ENCODE measurements at places on chromosomes 12 and 14.

GRCh38 chr14:52998376-52999015, 47.6 kb upstream of the FERMT2 start:
- peak; percentile 84 for DNase-seq

- peak; percentile 26 for DNase-seq
Measured at GRCh38 chr12:80222261-80222660, 122.9 kb downstream of the OTOGL start.

DNA sequence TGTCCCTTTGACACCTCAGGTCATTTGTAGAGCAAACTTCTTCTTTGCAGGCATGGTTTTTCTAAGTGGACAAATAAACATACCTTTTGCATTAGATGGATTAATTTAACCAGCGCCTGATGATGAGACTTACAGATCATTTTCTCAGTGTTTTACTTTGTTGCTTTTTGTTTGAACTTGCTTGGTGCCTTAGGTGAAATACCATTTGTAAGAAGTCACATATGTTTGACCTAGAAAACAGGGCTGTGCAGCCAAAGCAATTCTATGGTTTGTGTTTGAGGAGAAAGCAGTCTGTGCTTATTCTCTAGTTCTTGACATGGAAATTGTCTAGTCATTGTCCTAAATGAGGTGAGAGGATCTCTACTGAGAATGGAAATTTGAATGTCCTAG, 111.1 kb downstream of the DIP2B start:
- DNase-seq: peak; percentile 15

DNA sequence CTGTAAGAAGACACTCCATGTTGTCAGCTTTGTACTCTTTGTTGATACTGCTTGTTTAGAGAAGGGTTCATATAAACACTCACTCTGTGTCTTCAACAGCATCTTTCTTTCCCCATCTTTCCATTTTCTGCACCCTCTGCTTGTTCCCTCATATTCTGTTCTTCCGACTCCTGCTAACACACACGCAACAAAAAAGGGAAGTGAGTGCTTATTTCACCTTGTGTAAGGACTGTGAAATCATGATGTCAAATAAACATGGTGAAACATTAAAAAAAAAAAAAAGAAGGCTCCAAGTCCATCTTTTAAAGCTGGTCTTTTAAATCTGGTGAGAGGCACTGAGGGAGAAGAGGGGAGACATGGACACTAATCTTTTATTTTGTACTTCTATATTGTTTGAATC, 145.4 kb downstream of the RPAP3 start:
- no peak for DNase-seq

DNA sequence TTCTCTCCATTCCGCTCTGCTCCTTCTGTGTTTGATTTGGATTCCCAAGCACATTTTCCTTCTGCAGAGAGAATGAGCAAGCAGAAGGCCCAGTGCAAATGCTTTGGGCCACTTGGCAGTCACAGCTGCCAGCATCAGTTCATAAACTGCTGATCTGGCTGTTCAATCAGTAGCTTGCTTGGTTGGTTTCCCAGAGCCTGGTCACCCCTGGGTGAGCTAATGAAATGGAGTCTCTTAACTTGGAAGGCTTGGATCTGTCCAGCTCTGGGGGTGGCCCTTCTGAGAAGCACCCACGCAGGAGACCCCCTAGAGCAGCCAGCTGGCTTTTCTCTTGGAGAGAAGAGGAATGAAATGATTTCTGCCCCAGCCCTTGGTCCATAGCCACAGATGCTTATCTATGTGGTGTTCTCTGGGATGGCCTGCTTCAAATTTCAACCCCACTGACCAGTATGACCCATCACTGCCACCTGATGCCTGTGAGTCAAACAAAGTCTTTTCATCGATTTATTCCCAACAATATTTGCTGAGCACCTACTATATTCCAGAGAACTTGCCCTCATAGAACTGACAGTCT, 30.3 kb downstream of the FAIM2 start:
- no peak for DNase-seq

- no peak for DNase-seq
Measured at GRCh38 chr14:105151838-105152793, 16.5 kb downstream of the JAG2 start.

- no peak for DNase-seq
Measured at GRCh38 chr12:62635649-62636048, 169.0 kb downstream of the MON2 start.

DNA sequence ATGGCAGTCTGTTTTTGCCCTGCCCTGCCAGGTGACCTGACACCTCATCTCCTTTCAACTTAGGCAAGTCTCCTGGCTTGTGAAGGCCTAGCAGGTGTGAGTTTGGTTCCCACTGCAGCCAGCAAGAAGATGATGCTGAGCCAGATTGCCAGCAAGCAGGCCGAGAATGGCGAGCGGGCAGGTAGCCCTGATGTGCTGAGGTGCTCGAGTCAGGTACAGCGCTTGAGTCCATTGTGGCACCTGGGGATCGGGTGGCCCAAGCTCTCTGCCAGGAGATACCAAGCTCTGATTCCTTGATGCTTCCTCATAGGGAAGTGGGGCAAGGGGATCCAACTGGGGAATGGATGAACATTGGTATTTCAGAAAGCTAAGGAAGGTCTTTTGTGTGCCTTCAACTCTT, 4.1 kb upstream of the CSAD start:
- no peak for DNase-seq

DNA sequence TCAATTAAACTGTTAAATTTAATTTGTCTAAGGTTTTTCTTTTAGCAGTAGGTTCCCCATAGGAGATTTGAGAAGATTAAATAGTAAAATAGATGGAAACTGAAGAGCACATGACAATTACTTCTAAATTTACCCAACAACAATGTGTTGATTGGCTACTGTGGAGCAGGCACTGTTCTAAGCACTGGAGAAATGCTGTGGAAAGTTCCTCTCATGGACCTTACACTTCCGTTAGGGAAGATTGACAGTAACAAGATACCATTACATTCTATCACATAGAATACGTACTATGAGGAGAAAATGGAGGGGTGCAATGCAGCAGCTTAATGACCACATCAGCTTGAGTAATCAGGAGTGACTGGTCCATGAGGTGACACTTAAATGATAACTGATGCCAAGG, 8.1 kb upstream of the STAB2 start:
- DNase-seq: no peak

- no peak for DNase-seq
Measured at GRCh38 chr14:100884456-100884855, 19.1 kb downstream of the RTL1 start.

DNA sequence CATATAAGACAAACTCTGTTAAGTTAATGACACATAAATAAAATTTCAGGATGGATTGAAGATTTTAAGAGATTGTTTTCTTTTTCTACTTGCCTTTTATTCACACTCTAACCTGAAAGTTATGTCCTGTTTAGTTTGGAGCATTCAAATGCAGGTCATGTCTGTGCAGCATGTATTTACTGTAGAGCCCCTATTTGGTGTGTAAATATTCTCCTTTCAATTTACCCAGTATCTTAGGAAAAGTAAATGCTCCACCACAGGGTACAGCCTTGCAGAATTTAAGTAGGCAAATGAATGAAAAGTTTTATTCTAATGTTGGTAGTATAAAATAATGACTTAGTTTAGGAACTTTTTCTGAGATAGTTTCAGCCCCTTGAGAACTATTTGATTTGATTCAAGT, 6.2 kb upstream of the DCN start:
- DNase-seq: no peak

DNA sequence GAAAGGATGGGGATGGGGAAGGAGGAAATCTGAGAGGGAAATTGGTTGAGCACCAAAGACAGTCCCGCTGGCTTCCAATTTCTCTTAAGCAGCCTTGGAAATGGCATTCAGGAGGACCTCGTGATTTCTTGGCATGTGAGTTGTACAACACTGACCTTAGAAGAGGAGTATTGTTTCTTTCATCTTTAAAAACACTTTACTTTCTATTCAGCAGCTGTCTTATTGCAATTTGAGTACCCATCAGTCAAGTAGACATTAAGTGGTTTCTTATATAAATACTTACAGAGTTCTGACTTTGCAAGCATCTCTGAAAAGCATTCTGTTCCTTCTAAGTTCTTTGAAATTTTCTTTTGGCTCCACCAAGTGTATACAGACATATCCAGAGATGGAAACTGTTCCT, 83.2 kb downstream of the LMNTD1 start:
- DNase-seq: no peak

- DNase-seq: no peak
Measured at GRCh38 chr14:104314251-104314941, 176.0 kb downstream of the KIF26A start.

- no peak for DNase-seq
Measured at GRCh38 chr12:47746523-47746922, 12.2 kb downstream of the RAPGEF3 start.

- DNase-seq: no peak
Measured at GRCh38 chr14:99672506-99673304, 11.4 kb upstream of the CYP46A1 start.

DNA sequence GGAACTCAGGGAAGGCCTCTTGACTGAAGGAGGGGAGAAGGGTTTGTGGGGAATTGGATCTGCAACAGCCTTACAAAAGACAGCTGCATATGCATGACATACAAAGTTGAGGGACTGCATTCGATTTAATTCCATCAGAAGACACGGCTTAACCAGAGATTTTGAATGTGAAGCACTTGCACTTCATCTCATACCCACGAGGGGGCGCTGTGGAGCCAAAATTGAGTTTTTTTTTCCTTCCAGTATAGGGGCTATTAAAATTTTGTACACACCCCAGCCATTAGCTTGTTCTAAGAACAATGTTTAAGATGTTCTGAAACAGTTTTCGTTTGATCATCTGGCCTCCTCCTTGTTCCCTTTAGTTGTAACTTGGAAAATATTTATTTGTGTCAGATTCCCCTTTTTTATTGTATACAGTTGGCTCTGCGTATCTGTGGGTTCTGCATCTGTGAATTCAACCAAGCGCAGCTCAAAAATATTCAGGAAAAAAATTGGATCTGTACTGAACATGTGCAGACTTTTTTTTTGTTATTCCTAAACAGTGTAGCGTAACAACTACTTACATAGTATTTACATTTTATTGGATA, 1.6 kb downstream of the SUDS3 start:
- DNase-seq: peak; percentile 56

- peak; percentile 32 for DNase-seq
Measured at GRCh38 chr12:114975640-114976310, 291.8 kb upstream of the TBX3 start.

DNA sequence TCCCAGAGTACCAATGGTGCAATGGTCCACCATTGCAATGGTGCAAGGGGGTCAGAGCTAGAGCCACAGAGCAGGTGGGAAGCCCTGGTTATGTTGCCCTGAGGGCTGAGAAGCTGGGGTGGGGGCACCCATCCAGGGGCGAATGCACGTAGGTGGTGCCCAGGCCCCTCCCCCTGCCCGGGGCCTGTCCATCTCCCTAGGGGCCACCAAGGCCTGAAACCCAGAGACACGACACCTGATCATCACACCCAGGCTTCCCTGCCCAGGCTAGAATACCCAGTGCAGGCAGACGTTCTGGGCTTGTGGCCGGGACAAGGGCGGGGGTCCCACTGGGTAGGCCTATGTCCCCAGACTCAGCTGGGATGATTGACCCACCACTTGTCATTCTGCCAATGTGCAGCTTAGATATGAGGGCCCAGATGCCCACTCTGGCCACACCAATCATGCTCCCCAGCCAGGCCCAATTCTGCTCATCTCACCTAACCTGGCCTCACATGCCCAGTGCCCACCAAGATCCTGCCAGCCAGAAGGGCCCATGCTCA, 83.2 kb downstream of the ALG10 start:
- DNase-seq: no peak

DNA sequence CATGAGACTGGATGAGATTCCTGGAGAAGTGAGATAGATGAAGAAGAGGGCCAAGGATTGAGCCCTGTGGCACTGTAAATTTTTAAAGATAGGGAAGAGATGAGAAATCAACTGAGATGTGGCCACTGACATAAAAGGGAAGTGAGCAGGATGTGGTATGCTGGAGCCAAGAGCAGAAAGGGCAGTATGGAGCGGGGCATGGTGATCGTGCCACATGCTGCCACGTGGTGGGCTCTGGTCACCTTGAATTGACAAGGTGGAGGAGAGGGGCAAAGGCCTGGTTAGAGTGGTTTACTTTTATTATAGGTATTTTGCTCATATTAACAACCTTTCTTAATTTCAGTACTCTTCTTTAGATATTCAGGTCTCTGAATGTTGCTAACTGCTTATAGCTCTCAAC, 257.9 kb downstream of the NEDD1 start:
- DNase-seq: no peak

DNA sequence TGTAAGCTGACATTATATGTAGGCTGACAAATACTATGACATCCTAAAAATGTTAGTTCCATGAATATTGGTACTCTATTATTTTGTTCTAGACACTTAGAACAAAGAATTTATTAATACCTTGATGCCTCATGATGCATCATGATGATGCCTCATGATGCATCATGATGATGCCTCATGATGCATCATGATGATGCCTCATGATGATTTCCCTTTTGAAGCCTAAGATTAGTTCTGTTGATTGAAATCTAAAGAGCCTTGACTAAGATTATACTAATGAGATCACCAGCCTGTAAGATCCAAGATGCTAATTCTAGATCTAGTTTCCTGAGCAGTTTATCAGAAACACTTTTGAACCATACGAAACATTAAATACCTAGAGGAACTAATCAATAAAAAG, 4.6 kb upstream of the CEP128 start:
- DNase-seq: no peak

DNA sequence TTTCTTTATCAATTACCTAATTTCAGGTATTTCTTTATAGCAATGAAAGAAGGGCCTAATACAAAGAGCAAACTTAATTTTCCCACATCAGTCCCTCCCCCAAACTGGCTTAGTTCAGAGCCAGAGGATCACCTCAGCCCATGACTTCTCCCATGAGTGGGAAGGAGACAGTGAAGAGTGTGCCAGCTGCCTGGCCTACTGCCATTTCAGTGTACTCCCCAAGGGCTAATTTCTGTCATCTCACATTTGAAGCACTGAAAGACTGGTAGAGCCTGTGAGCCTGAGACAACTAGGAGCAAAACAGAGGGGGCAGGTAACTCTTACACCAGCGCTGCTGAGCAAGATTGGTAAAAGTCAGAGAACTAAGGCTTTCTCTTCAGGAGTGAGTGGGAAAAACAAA, 29.1 kb upstream of the ADAM20 start:
- DNase-seq: no peak

- peak; percentile 10 for DNase-seq
Measured at GRCh38 chr14:50603565-50603964, 43.6 kb downstream of the ATL1 start.

GRCh38 chr12:73181244-73181643, 909.1 kb downstream of the TRHDE start:
- no peak for DNase-seq

DNA sequence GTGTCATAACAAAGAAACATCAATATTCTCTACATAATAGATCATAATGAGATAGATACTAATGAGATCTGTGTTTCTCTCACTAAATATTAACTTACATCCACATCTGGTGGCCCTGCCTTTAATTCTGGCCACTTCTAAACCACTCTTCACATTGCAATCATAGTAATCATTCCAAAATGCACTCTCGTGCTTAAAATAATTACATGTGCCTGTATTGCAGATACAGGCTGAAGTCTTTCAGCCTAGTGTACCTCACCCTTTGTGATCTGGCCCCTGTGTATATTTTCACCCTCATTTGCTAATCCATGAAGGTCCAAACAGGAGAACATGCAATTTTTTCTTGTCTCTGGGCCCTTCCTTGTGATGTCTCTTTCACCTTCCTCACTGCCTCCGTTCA, 108.0 kb downstream of the LIN7A start:
- peak; percentile 7 for DNase-seq
